ENCODE measurements at places on chromosomes 2 and 18.

- DNase-seq = no peak
These were observed 437.7 kb upstream of the HNRNPA3 start for GRCh38 chr2:176774766-176775451.

- no peak for DNase-seq
These were observed 130.1 kb downstream of the LCLAT1 start for GRCh38 chr2:30577151-30577550.

- no peak for DNase-seq
These were observed 438.7 kb upstream of the MYT1L start for GRCh38 chr2:2769481-2770431.

DNA sequence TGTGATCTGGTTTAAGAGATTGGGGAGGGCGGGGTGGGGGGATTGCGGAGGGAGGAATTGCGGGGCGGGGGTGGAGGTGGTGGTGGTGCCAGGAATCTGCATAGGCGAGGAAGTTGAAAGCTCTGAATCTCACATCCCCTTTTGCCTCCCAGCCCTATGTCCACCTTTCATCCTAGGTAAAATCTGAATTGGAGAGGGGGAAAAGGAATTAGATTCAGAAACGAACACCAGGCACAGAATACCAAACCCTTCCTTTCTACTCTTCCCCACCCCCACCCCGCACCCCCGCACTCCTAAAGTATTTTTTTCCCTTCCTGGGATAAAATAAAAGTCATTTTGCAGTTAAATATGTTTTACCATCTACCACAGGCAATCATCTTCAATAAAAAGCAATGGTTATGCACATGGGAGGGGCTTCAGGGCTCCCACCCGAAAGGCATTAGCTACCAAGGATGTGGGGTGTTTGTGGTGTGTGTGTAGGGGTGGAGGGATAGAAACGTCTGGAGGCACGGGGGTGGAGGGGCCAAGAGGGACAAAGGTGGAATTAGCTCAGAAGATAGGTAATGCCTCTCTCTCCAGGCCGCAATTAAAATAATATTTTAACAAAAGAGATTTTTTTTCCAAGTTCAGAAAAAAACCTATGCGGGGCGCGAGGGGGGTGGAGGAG is 1.8 kb downstream of the IGFBP5 start:
- DNase-seq = no peak

- no peak for DNase-seq
These were observed 22.8 kb downstream of the ANO7 start for GRCh38 chr2:241211276-241211675.

DNA sequence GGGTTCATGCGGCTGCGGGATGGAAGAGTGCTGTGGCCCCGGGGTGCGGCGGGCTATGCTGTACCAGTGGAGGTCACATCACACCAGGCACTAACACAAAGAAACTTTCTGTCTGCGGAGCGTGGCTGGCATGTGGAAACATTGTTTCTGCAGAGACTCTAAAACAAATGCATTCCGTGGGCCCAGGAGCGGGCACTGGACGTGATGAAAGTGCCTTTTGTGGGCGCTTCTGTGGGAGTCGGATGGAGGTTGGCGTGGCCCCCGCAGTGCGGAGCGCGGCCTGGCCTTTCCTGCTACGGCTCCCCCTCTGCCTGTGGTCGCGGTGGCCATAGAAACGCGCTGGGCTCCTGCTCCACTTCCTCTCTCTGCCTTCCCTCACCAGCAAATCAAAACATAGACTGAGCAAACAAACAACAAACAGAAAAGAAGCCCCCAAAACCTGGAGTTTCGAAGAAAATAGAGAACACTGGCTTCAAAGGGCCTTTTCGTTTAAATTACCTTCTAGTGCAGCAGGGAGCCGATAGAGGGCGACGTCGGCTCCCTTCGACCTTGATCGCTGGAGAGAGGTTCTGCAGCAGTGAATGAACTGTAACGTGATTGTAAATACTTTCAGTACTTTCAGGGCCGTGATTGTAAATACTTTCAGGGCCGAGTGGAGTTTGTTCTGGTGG is 51.4 kb downstream of the KIF5C start:
- DNase-seq = no peak

DNA sequence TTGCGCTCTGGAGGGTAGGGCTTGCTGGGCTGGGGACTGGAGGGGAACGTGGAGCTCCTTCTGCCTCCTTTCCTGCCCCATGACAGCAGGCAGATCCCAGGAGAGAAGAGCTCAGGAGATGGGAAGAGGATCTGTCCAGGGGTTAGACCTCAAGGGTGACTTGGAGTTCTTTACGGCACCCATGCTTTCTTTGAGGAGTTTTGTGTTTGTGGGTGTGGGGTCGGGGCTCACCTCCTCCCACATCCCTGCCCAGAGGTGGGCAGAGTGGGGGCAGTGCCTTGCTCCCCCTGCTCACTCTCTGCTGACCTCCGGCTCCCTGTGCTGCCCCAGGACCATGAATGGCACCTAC is 4.3 kb downstream of the GPR35 start:
- no peak for DNase-seq

- DNase-seq = no peak
These were observed 46.6 kb upstream of the TMEM200C start for GRCh38 chr18:5941890-5942289.

GRCh38 chr2:215504547-215504946 is 68.7 kb upstream of the FN1 start:
- no peak for DNase-seq

- no peak for DNase-seq
These were observed 37.1 kb upstream of the CCDC93 start for GRCh38 chr2:118050974-118051373.

DNA sequence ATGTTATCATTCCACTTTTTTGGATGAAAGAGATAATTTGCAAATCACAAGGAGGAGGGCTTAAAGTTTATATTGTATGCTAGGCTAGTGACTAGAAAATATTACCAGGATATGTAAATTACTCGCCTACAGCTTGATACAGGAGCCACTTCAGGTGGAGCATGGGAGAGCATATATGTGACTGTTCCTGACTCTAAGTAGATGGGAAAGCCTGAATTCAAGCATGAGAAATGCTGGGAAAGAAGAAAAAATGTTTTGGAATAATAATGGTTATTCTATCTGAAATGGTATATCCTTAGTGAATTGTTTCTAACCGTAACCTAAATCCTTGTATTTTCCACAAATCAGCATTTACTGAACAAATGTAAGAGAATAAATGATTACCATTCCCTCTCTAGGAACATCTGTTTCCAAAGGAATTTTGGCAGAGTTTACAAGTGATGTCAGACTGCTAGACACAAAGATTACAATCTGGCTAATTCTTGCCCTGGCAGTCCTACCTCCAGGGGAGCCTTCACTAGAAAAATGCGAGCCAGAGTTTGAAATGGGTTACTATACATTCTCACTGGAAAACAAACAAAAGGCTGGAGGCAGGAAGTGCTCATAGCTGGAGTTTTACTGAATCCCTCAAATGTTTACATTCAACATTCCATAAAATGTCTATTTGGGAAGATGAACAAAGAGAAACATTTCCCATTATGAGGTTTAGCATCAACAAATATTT is 129.4 kb upstream of the MAPRE2 start:
- no peak for DNase-seq

GRCh38 chr2:59490192-59490591 is 1063.3 kb downstream of the BCL11A start:
- DNase-seq = no peak

DNA sequence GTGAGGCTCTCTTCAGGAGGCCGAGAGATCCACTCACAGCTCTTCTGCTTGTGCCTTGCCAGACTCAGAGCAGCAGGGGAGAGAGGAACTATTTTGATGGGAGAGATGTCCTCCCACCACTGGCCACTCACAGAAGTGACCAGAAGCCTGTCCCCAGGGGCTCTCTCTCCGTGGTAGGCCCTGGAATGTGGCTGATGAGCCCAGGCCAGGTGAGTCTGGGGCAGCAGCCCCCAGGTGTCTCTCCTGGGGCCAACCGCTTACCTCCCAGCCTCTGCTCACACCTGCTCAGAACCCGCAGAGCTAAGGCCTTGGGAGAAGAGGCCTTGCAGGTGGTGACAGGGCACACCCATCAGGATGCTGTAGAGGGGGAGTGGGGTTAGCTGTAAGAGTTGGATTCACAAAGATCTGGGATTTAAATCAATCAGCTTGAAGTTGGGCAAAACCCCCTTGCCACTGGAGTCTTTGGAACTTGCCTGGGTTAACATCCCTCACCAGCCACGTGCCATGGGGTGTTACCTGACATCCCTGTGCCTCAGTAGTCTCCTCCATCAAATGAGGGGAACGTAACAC is 29.1 kb upstream of the ASB18 start:
- DNase-seq = no peak

GRCh38 chr2:149687052-149687427 is 99.5 kb upstream of the MMADHC start:
- no peak for DNase-seq

GRCh38 chr2:239253701-239254436 is 147.0 kb downstream of the HDAC4 start:
- no peak for DNase-seq

- no peak for DNase-seq
These were observed 53.1 kb upstream of the NRP2 start for GRCh38 chr2:205629091-205629776.

- no peak for DNase-seq
These were observed 129.2 kb upstream of the ERBB4 start for GRCh38 chr2:212667751-212668316.

- no peak for DNase-seq
These were observed 325.5 kb upstream of the HS6ST1 start for GRCh38 chr2:128644156-128644555.

DNA sequence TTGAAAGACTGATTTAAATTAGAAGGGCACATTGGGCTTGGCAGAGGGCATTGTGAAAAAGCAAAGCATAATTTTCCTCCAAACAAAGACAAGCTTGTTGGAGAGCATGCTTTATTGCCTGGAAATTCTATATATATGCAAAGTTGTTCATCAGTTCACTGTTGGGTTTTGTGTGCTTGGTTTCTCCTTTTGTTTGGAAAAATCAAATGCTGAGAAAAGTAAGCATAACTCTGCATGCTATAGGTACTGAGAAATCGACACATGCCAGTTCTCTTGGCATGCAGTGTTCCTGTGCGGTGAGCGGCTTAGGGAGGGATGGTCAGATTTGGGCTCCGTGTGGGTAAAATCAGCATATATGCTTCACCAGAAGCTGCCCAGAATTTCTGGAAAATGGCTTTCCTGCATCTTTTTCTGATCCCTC is 161.0 kb downstream of the RAPGEF4 start:
- DNase-seq = no peak

DNA sequence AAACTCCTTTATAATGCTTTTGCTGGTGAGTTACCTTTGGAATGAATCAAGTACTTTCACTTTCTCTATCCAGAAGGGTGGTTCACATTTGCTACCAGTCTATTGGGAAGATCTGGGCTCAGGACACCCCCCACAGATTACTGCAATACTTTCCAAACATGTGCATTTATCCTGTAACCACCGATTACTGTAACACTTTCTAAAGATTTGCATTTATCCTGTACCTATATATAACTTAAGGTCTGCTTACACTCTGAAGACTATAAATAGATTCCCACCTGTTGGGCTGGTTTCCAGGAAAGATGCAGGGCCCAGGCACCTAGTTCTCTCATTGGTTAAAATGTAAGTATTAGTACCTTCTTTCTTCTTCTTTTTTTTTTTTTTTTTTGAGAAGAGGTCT is 113.0 kb upstream of the NEDD4L start:
- no peak for DNase-seq

GRCh38 chr2:136154384-136154783 is 36.4 kb upstream of the CXCR4 start:
- DNase-seq = no peak

- no peak for DNase-seq
These were observed 690.6 kb upstream of the SLC8A1 start for GRCh38 chr2:41142478-41142877.

GRCh38 chr2:232228971-232229894 is 149.3 kb upstream of the ALPP start:
- no peak for DNase-seq

GRCh38 chr2:44360749-44361329 is 455 bp downstream of the PREPL start:
- no peak for DNase-seq

- DNase-seq = no peak
These were observed 208.1 kb downstream of the ASB1 start for GRCh38 chr2:238634701-238635357.

DNA sequence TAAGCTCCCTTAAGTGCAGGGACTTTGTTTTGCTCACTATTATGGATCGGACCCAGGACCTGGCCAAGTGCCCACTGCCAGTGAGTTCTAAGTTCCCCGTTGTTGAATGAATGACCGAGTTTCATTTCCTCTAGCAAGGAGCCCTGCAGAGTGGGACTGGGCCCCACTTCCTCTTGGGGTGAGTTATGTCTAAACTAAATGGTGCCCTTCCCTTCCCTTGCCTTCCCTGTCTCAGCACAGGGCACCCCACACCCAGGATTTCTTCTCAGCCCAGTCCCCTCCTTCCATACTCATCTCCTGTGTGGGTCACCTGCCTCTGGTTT is 195.3 kb upstream of the HS6ST1 start:
- no peak for DNase-seq

- no peak for DNase-seq
These were observed 126.5 kb downstream of the INO80D start for GRCh38 chr2:205959521-205959920.

DNA sequence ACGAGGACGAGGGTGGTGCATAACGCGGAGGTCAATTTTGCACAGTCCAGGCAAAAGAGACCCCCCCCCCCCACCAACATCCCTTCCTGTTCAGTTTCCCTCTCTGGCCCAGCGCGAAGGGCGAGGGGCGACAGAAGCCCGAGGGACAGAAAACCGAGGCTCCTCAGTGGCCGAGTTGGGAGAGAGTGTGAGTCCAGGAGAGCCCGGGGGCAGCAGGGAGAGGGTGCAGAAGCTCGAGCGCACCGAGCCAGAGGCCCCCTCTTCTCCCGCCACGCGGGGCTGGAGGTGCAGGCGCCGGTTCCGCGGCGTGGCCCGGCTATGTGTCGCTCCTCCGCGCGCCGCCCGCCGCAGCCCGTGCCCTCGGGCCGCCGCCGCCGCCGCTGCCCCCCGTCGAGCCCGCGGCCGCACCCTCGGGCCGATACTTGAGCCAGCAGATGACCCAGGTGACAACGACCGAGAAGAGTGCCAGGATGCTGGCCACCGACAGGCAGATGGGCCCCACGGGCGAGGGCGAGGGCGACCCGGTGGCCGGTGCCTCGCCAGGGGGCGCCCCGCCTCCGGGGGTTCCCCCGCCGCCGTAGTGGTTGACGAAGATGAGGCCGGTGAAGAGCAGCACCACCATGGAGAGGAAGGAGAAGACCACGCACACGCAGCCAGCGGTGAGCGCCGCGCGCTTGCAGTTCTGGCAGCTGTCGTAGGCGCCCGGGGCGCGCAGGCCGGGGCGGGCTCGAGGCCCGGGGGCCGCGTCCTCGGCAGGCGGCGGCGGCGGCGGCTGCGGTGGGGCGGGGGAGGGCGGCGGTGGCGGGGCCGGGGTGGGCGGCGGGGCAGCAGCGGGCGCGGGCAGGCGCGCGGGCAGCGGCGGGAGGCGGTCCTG is 20.2 kb upstream of the PAX3 start:
- no peak for DNase-seq

Measured in omental fat pad (tissue), 4 donors.